Mammary epithelial cell (primary cell): ENCODE measurements at places on chromosomes 16 and 17. TPM values are rescaled to one million over a fixed set of nuclear protein-coding genes. Genes with fewer than 3 reads are reported as not detected.

GRCh38 chr16:52603015-52603414 is 56.1 kb upstream of the TOX3 start:
- no peak for DNase-seq

DNA sequence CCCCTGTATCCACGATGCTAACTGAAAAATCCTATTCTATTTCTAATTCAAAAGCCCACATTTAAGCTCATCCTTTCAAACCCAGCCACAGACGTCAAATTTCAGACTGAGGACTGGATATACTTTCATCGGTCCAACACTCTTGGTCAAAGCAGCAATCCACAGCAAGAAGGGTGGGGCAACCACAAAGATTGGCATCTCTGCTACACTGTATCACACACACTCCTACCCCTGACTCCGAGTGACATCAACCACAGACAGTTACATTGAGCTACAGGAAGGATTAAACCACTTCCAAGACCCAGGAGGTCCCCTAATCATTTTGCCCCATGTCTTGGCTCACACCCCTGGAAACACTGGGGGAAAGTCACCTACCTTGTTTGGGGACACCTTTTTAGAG is 61.3 kb downstream of the GRIN2A start:
- DNase-seq = peak; percentile 36

GRCh38 chr17:42249681-42250446 is 26.3 kb downstream of the STAT5B start:
- DNase-seq = no peak

DNA sequence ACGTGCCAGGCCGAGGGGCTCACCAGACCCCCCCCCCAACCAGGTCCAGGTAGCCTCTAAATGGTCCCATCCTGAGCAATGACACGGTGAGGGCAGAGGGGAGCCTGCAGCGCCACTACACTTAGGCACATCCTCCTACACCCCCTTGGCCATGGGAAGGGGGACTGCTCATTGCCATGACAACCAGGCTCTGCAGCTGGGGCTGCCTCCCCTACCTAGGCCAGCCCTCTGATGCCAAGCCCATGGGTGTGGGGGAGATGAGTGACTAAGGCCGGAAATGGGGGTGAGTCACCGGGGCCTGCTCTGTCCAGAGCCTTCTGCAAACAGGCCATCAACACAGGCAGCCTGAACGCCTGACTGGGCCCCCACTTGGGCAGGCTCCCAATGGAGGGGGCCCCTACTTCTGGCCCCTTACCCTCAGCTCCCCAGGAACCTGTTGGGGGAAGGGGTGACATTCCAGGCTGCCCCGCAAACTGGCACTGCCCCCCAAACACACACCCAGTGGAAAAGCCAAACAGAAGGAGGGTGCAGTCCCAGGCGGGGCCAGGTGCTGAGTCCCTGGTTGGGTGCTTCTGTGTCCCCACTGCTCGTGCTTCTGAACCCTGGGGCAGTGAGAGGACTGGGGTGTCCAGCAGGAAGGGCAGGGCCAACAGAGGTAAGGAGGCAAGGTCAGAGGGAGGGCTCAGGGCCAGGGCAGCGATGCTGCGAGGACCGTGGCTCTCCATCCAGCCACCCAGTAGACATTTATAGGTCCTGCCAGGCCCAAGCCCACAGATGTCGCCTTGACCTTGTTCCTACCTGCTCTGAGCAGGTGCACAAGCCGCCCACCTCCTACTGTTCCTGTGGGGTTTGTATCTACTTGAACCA is 8.2 kb downstream of the PLCD3 start:
- DNase-seq = peak; percentile 79

DNA sequence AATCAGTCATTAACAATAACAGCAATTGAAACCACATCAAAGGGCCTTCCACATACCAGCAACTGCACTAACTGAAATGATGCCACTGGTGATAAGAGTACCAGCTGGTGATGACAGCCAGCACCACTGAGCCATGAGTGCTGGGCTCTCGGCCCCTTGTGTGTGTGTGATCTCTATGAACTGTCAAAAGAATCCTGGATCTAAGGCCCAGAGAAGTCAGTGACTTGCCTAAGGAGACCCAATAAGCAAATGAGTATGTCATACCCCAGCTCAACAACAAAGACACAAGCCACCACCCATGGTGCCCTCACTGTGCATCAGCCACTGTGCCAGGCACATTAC is 220.9 kb downstream of the ZNF423 start:
- no peak for DNase-seq

- DNase-seq = no peak
Measured at GRCh38 chr17:78817123-78817522, 23.5 kb downstream of the USP36 start.

GRCh38 chr17:82272495-82273326 is 789 bp downstream of the CSNK1D start:
- DNase-seq = no peak

GRCh38 chr17:49687878-49688491 is 10.1 kb upstream of the SPOP start:
- no peak for DNase-seq

DNA sequence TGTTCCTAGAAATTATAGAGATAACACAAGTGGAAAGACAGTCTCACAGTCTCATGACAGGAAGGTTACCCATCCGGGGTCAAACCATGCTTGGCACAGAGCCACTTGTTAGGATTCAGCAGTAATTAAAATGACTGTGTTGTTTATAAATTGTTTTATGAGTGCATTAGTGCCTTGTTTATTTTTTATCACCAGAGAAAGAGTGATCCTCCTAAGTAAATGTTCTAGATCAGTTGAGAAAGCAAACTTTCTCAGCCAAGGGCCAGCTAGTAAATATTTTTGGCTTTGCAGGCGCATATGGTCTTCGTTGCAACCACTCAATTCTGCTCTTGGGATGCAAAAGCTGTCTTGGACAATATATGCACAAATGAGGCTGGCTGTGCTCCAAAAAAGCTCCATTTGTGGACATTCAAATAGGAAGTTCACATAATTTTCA is 253.9 kb upstream of the CACNG5 start:
- DNase-seq = no peak

- DNase-seq = peak; percentile 82
Measured at GRCh38 chr17:51046514-51047384, 73.9 kb downstream of the SPAG9 start.

The KRT17 gene
- total RNA-seq = 10,365 and 14,629 TPM in 2 replicates
